Dermis blood vessel endothelial cell (primary cell): ENCODE measurements at places on chromosomes 1 and 21.

- DNase-seq = peak; percentile 39
These were observed 60.3 kb upstream of the FMN2 start for GRCh38 chr1:240031414-240031813.

- DNase-seq = peak; percentile 72
These were observed 30.7 kb downstream of the NOL9 start for GRCh38 chr1:6523566-6523965.

DNA sequence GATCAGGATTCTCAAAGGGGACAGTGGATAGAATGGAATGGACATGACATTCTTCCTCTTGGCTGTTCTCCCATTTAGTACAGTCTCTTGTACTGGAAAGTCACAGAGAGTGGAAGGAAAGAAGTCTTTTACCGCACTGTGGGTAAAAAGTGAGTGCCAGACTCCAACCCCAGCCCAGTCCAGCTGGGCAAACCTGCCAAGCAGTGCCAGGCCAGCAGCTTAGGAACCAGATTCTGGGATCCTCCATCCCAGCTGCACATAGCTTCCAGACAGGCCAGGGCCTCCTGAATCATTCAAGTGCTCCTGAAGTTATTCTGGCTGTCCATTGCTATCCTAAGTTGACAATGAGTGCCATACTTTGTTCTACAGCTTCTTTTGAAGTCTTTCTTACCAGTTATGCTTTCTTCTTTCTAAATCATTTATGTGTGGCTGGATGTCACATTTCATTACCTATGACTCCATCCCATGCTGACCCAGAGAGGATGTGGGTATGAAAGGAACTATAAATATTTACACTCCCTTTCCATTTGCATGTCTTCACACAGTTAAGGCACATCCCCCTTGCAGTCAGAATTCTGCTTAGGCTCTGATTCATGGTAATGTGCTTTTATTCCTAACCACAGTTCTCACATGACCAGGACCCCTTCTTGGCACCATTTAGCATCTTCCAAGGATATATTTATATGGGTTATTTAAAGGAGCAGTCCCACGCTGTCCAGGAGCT is 88.9 kb downstream of the AK5 start:
- DNase-seq = no peak

DNA sequence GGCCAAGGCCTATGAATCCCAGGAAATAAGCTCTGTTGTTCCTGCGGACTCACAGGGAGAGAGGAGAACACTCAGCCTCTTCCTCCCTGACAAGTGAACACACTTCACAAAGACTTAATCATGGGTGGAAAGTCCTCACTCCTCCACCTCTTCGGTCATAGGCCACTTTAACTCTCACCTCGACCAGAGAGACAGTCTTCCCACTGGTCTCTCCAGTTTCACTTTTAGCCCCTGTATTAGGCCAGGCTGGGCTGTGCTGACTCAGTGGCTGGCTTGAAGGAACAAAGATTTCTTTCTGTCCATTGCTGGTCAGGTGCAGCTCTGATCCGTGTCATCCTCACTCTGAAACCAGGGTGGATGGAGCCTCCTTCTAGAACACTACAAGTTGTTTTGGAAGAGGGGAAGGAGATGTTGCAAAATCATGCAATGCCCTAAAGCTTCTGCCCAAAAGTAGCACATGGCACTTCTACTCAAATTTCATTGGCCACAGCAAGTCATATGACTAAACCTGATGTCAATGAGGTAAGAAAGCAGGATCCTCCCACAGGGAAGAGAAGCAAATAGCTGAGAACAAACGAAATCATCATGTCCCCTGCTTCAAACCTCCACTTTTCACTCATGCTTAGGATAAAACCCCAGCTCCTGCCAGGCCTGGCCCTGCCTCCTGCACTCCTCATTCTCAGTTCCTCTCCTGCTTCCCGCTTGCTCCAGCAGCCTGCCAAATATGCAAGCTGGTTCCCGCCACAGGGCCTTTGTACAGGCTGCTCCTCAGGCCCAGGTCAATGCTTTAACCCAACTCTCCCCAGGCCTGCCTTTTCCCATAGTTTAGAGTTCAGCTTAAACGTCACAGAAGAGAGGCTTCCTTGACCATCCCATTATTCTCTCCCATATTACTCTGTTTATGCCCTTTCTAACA is 150.5 kb upstream of the RUNX3 start:
- DNase-seq = no peak

DNA sequence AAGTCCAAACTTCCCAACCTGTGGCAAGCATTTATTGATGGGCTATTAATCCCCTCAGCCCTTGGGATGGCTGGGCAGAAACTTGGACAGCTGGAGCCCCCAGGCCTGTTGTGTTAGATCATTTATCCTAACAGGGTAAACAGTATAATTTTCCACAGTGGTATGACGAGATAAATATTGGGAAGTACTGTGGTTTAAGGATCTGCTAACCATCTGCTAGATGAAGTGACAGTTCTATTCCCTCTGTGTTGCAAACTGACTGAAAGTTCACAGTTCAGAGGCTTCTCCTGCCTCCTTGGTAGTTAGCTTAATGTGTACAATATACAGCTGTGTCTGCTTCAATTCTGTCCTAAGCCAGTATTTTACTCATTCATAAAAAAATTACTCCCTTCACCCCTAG is 127.5 kb upstream of the CHODL start:
- no peak for DNase-seq

DNA sequence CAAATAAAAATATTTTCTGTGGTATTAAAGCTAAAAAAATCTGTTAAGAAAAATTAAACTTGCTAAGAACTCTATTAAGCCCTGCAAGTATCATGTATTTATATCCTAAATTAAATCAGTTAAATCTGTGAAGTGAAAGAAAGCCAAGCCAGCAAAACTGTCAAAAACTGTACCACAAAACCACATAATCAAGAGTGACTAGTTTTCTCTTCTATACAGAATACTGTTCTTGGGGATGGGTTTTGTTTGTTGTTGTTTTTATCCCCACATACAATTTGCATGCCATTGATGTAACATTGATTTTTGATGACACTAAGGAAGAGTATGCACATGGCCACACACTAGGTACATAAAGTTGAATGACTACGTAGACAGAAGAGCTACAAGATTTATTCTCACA is 20.4 kb downstream of the DPH5 start:
- no peak for DNase-seq

DNA sequence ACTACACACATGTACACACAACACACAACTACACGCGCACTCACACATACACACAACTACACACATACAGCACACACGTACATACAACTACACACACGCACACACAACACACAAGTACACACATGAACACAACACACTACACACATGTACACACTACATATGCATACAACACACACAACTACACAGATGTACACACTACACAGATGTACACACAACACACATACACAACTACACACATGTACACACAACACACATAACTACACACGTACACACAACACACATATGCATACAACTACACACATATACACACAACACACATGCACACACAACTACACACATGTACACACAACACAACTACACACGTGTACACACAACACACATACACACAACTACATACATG is 318.6 kb downstream of the CAMTA1 start:
- DNase-seq = no peak

DNA sequence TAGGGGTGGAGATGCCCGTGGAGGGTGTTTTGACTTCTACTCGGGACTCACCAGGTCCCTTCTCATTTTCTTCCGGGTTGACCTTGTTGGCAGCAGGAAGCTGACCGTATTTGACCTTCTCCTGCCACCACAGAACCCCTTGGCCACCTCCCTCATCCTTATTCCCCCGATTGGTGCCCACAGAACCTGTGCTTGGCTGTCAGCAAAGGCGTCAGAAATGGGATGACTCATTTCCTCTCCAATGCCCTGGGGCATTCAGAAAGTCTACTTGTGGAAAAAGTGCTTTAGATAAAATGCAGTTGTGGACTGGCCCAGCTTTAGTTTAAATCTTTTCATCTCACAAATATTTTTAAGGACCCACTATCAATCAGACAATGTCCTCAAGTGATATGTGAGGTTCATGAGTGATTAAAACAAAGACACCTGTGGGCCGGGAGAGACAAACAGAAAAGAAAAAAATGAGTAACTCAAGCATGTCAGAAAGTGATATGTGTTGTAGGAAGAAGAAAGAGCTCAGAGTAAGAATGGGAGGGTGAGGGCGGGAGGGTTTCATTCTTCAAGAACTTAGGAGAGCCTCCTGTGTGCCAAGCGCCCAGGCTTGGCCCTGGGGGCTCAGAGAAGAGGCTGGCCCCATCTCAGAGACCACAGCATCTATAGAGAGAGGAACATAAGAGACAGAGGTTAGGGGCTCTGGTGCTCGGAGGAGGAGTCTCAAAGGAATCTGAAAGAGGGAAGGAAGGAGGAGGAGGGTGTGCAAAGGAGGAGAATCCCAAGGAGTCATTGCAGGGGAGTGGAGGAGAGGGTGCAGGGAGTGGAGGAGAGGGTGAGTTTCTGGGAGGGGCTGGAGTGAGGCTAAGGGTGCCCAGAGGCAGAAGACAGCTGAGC is 221.6 kb upstream of the VAMP3 start:
- peak; percentile 86 for DNase-seq

GRCh38 chr1:17363351-17363750 is 8.6 kb upstream of the PADI6 start:
- DNase-seq = no peak

DNA sequence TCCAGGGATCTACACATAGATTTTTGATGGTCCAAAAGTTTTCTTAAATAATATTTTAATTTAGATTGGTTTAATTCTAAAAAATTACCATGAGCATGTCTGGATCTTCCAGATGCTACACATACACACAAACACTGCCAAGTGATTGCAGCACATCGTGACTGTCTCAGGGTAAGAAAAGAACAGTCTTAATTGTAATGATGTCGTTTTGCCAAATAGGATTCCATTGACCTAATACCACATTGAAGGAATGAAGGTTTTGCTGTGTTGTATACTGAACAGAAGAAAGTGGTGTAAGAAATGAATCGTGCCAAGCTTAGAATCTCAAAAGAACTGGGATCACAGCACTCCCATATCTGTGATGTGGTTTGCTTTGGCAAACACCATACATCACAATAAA is 633.3 kb upstream of the CAMK1G start:
- no peak for DNase-seq

DNA sequence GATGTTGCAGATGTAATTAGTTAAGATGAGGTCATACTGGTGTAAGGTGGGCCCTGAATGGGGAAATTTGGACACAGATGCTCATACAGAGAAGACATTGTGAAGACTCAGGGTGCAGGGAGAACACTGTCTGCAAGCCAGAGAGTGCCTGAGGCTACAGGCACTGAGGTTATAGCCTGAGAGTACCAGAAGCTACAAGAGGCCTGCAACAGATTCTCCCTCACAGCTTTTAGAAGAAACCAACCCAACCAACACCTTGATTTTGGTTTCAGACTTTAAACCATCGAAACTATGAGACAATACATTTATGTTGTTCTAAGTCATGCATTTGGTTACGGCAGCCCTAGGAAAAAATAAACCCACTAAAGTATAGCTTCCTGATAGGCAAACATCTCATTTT is 321.7 kb upstream of the USP25 start:
- DNase-seq = no peak

- DNase-seq = no peak
These were observed 7.5 kb upstream of the FMO3 start for GRCh38 chr1:171083222-171083621.

DNA sequence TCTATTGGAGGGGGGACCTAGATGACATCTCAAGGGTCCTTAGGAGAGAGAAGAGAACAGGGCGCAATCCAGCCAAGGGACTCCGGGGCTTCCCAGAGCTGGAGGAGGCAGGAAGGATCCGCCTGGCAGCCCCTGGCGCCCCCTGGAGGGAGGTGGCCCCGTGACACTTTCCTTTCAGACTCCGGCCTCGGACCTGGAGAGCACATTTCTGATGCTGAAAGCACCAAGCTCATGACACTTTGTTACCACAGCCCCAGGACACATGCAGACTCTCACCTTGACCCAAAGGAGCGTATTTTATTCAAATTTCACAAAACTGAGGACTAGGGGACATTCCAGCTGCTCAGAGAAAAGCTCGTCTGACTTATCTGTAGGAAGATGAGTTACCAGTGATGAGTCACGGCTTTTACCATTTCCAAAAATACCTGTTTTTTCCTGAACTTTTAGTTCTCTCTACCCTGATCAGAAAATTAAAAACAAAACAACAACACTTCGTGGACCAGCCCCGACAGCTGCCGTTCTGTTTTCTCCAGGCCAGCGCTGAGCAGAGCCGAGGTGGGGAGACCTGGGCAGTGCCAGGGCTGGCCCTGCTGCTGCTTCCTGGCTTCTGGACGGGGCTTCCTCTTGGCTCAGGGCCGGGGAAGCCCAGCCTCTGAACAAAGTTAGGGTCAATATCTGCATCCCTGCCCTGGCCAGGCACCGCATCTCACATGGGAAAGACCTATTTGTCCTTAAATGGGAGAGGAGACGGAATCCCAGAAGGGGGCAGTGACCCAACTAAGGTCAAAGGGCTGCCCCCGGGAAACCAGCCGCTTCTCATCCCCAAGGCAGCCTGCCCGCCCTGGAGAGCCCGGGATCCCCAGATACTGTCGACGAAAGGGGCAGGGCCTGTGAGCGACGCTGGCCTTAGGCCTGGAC is 21.6 kb upstream of the POFUT2 start:
- peak; percentile 91 for DNase-seq

DNA sequence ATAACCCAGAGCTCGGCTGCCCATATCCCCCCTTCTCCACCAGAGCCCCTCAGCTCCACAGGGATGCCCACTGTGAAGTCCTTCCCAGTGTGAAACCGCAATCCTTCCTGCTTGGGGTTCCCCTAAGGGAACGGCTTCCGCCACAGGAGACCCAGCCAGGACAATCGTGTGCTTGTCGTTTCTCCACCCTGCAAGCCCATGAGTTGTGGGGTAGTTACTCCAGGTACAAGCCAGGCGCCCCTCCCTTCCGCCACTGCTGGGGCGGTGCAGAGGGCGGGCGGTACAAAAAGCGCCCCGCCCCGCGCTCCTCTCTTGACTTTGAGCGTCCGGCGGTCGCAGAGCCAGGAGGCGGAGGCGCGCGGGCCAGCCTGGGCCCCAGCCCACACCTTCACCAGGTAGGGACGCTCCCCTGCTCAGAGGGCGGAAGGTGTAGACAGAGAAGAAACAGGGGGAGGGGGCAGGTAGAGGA is at the start of gene TINAGL1:
Gene TINAGL1, plus strand, starts transcription at position 315 of the 469 bp plus-strand sequence. CDS start 634 bp downstream, outside the sequence.
- peak; percentile 52 for DNase-seq

DNA sequence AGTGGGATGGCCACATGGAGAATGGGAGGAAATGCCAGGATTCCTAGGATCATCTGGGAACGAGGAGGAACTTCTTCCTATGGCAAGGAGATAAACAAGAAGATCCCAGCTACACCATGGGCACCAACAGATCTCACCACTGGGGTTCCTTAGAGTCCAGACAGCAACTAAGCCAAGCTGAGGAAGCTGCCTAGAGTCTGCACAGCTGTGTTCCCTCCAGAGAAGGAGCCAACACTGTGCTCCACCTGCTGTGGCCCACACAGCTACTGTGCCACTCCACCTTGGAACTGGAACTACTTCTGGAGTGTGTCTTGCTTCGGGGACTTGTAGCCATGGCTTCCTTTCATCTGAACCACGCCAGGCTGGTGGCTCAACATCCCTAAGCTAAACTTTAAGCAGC is 6.0 kb downstream of the IFNAR1 start:
- DNase-seq = no peak

- DNase-seq = no peak
These were observed 10.4 kb downstream of the RCAN1 start for GRCh38 chr21:34604556-34604955.
